ENCODE measurements at places on chromosomes 3 and 15.

GRCh38 chr15:91711384-91712033 is 142.0 kb upstream of the SLCO3A1 start:
- DNase-seq: no peak

DNA sequence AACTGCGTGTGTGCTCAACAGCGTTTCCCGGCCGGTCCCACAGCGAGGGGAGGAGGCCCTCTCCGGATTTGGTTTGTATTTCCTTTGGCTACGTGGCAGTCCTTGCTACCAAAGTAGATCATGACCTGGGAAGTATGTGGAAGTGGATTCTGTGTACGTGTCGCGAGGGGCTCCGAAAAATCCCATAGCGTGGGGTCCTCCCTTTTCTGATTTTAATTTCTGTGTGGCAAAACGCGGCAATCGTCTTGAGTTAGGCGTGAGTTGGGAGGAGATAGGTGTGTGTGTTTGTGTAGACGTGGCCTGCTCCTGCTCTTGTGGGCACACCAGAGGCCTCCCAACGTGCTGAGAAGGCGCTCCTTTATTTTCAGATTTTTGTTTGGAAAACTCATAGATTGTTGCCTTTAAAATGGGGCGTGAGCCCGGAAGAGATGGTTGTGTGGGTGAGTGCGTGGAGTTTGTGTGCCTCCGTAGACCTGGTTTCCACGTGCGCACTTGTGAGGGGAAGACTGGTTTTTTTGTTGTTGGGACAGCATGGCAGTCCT is 1.2 kb downstream of the TRIM71 start:
- DNase-seq: no peak

- no peak for DNase-seq
These were observed 24.6 kb downstream of the ITGA11 start for GRCh38 chr15:68407141-68407885.

DNA sequence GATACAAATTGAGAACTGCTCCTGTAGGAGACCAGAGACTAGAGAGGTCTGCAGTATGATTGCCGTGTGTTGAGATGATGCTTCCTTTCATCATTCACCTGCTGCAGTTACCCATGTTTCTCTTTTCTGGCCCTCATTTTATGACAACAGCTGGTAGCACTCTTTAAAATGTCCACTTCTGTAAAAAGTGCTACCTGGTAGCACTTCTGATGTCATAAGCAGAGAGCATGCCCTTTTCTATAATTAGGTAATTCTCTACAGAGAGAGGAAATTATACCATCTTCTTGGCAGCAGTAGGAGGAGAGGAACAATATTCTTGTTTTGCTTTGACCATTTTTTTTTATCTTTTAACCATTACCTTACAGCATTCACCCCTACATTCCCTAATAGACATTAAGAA is 123.8 kb downstream of the PPM1L start:
- no peak for DNase-seq

DNA sequence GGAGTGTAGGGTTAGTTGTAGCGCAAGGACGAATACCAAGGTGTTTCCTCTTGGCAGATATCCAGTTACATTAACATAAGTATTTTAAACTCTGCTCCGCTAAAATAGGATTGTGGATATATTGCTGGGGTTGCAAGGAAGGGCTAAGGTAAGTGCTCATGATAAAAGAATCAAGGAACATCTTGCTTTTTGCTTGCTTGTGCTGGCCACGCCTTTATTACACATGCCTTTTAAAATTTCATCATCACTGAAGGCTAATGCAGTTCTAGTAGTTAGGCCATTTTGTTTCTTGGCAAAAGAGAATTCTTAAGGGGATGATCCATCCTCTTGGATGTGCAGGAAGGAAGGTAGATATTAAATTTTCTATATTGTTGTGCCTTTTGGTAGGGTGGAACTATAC is 415.6 kb upstream of the TPM1 start:
- DNase-seq: no peak

DNA sequence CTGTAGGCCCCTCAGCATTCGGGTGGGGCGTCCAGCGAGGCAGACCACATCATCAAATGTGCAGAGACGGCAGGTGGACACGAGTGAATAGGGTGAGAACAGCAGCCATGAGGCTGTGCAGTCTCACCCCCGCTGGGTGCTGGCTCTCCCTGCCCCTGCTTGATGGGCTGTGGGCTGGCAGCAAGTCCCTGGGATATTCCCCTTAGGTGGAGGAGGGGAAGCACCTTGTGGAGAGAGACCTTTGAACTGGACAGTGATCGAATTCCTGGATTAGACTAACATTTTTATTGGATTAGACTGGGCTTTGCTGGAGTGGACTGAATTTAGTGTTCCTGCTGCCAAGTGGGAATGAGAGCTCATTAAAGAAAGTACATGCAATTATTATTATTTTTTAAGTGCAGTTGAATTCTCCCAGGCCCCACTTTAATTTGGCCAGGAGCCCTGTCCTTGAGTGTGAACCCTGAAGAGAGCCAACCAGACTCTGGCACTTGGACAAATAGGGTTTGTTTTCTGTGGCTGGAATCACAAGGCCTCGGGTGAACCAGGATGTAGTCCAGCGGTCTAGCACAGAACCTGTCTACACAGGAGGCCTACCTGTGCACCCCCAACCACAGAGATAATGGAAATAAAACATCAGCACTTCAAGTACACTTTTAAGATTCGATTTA is 193.1 kb downstream of the ABHD5 start:
- DNase-seq: no peak

DNA sequence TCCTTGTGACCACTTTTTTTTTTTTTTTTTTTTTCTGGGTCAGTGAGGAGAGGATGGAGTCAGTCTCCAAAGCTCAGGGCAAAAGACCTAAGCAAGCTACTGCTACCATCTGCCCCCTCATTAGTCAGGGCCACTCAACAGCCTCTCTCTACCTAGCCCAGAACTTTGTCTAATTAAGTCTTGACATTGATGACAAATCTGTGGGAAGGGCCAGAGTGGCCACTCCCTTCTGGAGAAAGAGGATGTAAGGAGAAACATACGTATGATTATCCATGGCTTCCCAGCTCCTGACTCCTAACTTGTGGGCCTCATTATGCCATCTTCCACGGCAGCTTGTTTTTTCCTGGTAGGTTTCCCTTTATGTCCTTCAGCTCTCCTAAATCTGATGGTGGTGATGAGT is 37.9 kb downstream of the NR1I2 start:
- no peak for DNase-seq

DNA sequence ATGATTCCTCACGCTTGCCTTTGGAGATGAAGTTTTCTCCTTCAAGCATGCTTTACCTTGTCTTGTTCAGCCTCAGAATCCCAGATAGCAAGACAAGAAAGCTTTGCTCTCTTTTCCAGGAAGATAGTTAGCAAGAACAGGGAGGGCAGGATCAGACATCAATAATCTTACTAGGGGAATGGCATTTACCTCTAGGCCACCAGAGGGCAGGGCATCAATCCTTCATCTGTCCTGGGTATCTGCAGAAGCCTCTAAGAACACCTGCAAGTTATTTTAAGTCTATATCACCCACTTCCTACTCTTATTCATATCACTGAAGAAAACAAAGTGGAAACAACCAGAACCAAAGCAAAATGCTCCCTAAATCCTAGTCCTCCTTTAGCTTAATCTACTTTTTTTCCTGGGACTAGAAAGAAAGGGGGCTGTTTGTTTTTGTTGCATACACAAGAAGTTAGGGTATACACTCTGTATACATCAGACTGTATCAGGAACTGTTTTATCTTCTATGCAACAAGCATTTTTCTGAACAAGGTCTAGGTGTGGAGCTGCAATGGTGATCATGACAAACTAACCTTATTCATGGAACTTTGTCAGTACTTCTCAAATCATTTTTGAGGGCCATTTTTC is 862.5 kb downstream of the CADM2 start:
- DNase-seq: no peak

- no peak for DNase-seq
These were observed 105.8 kb upstream of the GAP43 start for GRCh38 chr3:115517457-115518050.

DNA sequence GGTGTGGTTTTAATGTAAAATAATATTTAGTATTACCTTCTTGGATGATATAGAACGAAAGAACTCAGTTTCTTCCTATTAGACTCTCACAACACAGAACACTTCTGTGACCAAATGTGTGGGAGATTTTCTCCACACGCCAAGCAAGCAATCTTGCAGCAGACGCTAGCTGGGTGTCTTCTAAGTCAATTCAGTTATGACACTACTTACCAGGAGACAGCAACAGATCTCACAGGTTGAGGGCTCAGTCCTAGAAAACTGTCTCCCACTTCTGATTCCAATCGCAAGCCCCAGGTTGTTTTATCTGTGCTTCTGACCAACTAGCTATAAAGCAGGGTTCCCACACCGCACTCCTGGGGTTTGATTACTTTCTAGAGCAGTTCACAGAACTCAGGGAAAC is 41.2 kb downstream of the HERC1 start:
- DNase-seq: no peak

DNA sequence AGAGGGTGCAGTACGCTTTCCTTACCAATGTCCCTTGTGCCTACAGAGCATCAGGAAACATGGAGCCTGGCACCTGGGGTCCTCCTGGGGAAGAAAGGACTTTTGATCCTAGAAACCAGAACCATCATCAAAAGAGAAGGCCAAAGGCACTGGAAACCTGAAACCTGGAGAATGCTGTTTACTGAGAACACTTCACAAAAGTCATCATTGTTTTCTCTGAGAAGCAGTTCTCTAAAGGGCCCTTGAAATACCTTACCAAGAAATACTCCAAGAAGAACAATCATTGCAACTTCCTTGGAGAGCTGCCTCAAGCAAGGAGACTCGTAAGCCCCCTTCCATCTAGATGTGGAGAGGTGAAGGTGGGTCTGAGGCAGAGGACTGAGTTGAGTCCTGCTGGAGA is 66.0 kb downstream of the TLE3 start:
- no peak for DNase-seq

DNA sequence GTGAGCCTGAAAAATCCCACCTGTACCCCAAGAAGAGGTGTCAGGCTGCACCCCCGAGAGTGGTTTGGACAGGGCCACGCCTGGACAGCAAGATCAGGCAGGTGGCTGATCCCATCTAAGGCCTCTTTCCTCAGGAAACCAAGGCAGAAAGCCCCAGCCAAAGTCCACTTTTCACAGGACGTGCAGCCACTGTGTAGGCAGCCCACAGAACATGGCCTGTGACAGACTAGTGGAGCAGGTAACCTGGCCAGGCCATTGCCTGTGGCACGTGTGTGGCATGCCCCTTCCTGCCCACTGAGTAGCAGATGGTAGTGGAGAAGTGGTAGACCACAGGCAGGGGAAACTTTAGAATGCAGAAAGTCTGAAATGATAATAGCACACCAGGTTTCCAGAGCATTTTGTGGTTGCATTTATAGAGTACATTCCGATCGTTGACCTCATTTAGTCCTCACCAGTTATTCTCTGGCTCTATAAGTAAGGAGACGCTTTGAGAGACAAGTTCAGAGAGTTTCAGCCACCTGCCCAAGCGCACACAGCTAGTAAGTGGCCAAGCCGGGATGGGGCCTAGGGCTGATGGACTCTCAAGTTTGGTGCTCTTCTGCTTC is 68.7 kb downstream of the AAGAB start:
- DNase-seq: no peak

- peak; percentile 4 for DNase-seq
These were observed 394.1 kb upstream of the TBL1XR1 start for GRCh38 chr3:177591379-177591778.

DNA sequence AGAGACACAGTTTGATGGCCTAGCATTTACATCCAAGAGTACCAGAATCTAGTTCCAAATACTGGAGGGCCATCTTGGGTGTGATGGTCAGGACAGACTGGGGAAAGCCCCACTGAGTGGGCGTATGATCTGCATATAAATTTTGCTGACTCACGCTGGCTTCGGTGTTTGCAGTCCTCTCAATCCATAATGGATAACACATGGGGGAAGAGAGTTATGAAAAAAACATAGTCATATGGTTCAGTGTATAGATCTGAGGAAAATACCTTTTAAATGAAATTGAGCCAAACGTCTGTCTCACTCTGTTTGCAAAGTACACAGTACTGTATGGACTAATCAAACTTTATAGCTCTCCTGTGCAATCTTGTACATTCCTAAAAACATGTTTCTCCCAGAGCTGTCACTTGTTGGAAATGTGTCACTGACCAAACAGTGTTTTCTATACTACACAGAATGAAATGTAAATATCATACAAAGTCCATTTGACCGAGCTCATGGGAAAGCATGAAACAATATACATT is 125.3 kb upstream of the THBS1 start:
- no peak for DNase-seq

DNA sequence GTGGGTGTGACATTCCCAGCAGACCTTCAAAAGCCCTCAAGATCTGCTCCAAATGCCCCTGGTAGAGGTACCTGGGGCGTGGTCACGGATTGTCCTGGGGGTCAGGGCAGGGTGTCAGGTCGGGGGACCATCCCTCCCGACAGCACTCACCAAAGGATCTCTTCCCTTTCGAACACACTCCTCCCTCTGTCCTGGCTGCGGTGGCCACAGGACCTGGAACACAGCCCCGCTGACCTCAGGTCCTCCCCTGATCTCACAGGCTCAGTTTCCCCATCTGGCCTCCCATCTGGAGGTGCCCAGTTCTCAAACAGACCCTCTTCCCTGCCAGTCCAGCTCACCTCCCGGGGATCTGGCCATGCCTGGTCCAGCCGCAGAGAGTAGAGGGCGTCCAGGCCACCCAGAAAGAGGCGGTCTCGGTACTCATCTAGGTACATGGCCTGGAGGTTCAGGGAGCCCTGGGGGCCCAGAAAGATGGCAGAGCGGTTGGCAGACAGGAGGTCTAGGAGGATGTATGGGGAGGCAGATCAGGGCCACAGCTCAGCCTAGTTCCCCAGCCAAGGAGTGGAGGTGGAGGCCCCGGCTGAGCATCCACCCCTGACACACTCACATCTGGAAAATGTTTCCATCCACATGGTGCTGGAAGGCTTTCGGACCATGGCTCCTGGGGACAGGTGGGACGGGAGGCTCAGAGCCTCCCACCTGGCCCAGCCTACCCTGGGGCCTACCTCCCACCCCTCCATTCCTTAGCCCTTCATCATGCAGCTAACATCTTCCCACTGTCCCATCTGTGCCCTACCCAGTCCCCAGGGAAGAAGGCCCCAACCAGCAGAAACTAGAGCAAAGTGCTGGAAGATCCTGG is 2.3 kb downstream of the SEMA3G start:
- DNase-seq: no peak

- no peak for DNase-seq
These were observed 167.4 kb downstream of the NTRK3 start for GRCh38 chr15:88089024-88089620.

GRCh38 chr3:58490860-58491501 is 915 bp upstream of the KCTD6 start:
- no peak for DNase-seq

GRCh38 chr3:67791620-67792019 is 137.2 kb upstream of the SUCLG2 start:
- DNase-seq: no peak

- DNase-seq: peak; percentile 73
These were observed at the start of gene HCLS1 for GRCh38 chr3:121660356-121661171. Gene HCLS1, minus strand, starts transcription at chr3:121660903. Its CDS starts 2,556 bp downstream, at chr3:121658347.

GRCh38 chr3:16587047-16587680 is 18.1 kb downstream of the DAZL start:
- DNase-seq: no peak

DNA sequence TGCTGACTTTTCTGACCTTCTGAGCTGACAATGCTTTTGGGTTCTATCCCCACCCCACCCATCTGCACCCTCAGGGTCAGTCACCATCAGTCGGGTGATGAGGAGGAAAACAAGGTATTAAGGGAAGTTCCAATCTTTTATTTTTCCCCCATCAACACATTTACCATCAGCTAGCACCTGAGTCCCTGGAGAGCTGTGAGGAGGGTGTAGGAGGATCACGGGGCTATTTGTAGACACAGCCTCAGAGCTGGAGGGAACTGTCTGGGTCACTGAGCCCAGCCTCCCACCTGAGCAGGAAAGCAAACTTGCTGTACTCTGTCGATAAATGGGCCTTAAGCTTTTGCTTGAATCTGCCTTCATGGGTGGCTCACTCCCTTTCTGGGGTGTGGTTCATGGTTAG is 24.8 kb upstream of the ZFAND6 start:
- DNase-seq: no peak

Measured in T-helper 2 cell (primary cell).